ENCODE measurements at places on chromosomes 2 and 18.

DNA sequence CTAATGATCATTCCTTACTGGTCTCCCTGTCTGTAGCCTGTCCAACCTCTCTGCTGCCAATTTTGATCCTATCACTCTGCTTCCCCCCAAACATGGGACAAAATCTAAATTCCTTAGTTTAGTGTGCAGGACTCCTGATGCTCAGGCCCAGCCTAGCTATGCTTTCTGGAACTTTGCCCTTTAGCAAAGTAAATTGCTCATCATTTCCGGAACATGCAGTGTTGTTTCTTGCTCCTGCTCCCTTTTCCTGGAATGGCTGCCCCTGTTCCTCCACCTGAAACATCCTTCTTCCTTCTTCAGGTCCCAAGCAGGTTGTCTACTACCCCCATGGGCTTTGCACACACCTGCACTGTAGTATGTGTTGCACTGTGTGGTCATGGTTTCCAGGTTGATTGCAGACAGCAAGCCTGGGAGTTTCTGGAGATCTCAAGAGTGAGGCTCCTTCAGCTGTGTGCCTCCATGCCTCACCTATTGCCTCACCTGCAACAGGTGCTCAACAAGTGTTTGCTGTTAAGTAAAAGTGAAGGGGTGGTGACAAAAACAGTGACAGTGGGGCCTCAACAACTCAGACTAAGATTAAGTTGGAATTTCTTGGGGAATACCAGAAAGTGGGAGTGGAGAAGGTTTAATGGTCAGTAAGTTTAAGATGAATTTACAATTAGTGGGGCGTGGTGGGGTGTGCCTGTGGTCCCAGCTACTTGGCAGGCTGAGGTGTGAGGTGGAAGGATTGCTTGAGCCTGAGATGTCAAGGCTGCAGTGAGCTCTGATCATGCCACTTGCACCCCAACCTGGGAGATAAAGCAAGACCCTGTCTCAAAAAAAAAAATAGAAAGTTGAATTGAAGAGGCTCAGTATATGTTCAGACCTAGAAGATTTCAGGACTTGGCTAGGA lies 120.0 kb downstream of the DNAH6 start:
- no peak for DNase-seq

GRCh38 chr2:96507957-96508520 lies 2.9 kb upstream of the NEURL3 start:
- DNase-seq = peak; percentile 88

DNA sequence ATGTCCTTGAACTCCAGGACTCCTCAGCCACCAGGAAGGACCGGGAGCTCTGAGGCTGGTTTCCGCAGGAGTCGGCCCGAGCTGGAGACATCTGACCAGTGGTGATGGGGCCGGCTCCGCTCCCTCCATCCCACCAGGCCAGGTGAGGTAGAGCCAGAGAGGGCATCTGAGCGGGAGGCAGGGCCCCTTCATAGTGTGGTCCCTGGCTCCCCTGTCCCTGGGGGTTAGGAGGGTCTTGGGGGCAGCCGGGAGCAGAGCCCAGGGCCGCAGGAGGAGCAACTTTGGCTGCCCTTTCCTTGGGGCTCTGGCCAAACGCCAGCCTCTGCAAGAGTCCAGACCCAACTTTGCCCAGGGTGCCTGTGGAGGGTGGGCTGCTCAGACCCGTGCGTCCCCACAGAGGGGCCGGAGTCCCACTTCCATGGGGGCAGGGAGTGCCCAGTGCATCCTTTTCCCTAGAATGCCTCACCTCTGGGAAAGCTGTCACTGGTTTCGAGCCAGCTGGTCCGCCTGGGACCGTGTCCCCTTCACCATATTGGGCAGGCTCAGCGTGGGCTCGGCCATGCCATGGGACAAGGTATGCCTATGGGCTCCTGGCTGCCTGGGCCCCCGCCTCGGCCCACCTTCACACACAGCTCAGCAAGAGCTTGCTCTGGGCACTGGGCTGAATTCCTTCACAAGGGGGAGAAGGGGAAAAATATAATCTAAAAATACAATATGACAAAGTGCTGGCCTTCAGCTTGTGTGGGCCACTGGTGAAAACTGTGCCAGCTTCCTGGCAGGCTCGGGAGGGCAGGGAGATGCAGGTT lies 148.6 kb downstream of the TWIST2 start:
- no peak for DNase-seq

- no peak for DNase-seq
Observed at GRCh38 chr18:68104036-68104435, 587.5 kb upstream of the DSEL start.

- DNase-seq = no peak
Observed at GRCh38 chr18:8686611-8687010, 18.7 kb upstream of the MTCL1 start.

DNA sequence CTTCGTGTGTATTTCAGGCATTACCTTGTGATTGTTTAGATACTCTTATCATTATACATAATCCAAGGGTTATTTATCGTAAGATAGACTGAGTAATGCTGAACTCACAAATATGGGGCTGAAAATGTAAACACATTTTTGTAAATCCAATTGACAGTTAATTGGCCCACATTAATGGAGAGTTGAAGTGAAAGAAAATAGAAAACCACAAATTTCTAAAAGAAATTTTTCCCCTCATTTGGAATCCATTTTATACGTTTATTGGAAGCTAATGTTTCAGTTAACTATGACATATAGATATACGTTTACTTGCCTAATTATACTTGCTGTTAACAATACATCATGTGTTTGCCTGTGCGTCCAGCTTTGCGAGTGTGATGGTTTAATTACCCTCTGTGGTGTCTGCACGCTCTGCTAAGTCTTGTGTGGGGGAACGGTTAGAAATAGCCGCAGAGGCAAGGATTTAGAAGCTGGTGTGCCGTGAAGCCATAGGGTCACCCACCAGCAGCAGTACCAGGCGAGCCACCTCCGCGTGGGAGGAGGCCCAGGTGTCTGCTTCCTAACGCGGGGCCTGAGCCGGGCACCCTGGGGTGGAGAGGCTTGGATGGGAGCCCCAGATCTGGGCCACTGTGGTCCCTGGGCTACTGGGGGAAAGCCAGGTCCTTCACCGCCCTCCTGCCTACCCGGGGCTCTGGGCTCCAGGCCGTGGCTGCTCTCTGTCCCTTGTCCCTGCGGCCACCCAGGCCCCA lies 38.0 kb downstream of the TSHZ1 start:
- no peak for DNase-seq

DNA sequence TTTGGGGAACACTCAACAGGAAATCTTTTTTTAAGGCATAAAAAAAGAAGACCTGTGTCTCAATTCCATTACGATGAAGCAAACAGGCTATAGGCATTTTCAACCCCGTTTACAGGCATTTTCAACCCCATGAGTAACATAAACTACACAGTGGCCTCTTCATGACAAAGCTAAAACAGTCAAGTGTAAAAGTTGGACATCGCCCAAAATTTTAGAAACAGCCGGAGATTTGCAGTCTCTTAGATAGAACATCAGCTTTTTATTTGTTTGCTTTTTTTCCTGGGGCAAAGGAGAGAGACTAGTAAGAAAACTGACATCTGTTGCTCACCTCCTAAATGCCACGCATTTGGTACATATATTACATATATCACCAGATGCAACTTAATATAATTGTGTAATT lies 173.7 kb downstream of the CMPK2 start:
- DNase-seq = no peak

GRCh38 chr18:43534511-43534910 lies 257.2 kb upstream of the SYT4 start:
- no peak for DNase-seq

DNA sequence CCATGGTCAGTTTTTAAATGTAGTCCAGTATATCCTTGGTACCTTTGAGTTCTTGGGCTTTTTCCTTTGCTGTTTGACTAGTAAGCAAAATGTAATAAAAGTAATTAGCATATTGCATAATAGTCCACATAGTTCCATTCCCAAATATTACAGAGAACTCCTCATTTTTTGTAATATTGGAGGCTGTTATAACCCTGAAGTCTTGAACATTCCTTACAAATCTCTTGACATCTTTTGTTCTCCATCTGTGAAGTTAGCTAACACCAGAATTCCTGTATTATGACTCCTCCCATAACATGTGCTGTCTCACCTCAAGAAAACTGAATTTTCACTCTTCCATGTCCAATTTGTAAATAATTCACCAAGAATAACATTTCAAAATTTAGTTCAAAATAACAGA lies 17.1 kb downstream of the CREB1 start:
- no peak for DNase-seq

DNA sequence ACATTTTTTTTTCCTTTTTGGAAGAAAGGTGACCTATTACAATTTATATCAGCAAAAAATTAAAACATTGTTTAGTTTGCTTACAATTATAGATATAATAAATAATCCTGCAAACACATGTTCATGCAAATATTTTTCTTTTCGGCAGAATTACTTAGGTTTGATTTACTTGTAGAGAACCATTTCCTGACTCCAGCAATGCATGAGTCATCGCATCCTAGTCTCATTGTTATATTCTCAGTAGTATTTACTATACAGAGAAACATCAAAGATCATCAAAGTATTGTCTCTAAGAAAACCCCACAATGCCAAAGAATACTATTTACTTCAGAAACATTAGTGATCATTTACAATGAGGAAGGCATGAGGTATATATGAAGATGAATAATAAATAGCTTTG lies 40.4 kb upstream of the MTIF2 start:
- DNase-seq = no peak

GRCh38 chr2:96204836-96205624 lies 3.6 kb downstream of the STARD7 start:
- no peak for DNase-seq

GRCh38 chr18:37963837-37964236 lies 398.2 kb upstream of the CELF4 start:
- no peak for DNase-seq

DNA sequence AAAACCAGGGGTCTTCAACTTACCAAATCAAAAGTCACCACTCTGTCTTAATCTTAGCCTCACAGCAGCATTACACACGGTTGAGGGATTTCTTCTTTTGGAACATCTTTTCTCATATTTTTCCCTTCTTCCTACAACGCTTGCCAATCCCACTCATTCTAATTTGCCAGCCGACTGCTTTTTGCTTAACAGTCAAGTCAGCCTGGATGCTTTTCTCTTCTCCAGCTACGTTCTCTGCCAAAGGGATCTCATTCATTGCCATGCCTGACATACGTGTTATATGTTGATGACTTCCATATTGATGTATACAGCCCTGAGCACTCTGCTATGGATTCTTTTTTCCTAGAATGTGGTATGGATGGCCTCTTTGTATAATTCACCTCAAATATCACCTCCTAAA lies 37.3 kb downstream of the CDH19 start:
- no peak for DNase-seq

DNA sequence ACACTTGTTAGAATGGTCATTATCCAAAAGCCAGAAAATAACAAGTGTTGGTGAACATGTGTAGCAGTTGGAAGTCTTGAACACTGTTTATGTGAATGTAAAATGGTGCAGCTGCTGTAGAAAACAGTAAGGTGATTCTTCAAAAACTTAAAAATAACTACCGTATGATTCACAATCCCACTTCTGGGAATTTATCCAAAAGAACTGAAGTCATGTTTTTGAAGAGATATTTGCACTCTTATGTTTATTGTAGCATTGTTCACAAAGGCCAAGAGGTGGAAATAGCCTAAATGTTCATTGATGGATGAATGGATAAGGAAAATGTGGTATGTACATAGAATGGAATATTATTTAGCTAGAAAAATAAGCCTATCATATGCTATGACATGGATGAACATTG lies 6.3 kb upstream of the SPP2 start:
- no peak for DNase-seq

GRCh38 chr2:121804997-121805765 lies 49.7 kb downstream of the TSN start:
- no peak for DNase-seq

GRCh38 chr2:173134703-173135102 lies 59.1 kb downstream of the MAP3K20 start:
- no peak for DNase-seq

GRCh38 chr18:61823595-61823994 lies 69.2 kb downstream of the RNF152 start:
- no peak for DNase-seq

- DNase-seq = no peak
Observed at GRCh38 chr18:11020877-11021414, 128.4 kb downstream of the PIEZO2 start.

DNA sequence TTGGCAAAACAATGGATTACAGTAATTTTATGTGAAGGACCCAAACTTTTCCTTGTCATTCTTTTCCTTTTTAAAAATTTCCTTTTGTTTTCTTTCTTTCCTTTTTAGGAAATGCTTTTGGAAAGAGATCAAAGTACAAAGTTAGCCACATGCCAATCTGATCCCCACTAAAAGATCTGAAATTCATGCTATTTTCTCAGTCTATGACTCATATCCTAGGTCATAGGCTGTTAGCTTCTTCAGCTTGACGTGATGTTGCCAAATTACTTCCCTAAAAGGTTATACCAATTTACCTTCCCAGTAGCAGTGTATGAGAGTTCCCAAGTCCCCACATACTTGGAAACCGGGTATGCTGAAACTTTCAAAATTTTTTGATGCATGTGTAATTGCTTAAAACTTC lies 355.3 kb downstream of the INSIG2 start:
- DNase-seq = no peak

DNA sequence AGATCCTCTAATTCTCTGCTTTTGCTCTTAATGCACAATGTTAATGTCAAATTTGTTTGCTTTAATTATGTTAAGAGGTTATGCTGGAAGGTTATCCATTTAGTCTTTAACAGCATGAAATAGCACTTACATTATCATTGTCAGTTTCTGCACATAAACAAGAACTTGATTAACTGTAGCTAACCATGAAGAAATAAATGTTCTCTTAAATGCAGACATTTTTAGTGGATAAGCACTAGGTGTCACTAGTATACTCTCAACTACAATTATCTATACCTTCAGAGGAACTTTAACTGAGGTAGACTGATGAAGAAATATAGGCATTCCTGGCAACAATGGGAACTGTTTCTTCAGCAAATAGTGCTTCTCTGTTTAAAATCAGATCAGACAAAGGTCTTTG lies 178.8 kb upstream of the CHST9 start:
- DNase-seq = no peak

DNA sequence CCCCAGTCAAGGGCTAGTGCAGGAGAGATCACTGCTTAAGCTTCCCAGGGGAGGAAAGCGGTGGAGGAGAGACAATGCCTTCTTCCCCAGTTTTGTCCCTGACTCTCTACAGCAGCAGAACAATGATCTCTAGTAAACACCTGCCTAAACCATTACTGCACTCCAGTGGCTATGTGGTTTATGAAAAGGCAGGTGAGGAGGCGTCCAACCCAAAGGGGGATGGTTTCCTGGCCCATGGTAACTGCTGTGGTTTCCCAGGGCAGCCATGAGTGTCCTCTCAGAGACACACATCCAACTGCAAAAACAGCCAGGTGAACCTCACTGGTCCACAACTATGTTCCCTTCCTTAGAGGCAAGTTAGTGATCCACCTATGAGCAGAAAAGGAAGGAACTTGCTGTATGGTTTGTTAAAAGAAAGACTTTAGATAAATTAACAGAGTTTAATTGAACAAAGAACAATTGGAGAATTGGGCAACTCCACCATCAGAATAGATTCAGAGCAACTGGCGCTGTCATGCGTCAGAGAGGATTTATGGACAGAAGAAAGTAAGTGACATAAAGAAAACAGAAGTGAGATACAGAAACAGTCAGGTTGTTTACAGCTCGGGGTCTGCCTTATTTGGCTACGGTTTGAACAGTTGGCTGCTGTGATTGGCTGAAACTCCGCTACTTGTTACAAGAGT lies 4.8 kb upstream of the TTC39C start:
- no peak for DNase-seq
